ENCODE measurements at places on chromosomes 5 and 9. TPM values are rescaled to one million over a fixed set of nuclear protein-coding genes. Genes with fewer than 3 reads are reported as not detected.

- DNase-seq, result no peak
- no peaks in the 10 kb centered on the region for H3K27me3 ChIP-seq
- H3K27ac ChIP-seq, result no peak overlapping the region
- H3K36me3 ChIP-seq, result no peaks in the 10 kb centered on the region
- no peaks in the 10 kb centered on the region for H3K4me1 ChIP-seq
Observed at GRCh38 chr5:4013106-4013898, 417.7 kb downstream of the IRX1 start.

GRCh38 chr5:170161069-170161468, 55.4 kb downstream of the FOXI1 start:
- no peaks in the 10 kb centered on the region for H3K27me3 ChIP-seq
- no peak for DNase-seq
- no peaks in the 10 kb centered on the region for H3K36me3 ChIP-seq
- no peak overlapping the region for H3K27ac ChIP-seq
- no peak overlapping the region for H3K4me3 ChIP-seq

DNA sequence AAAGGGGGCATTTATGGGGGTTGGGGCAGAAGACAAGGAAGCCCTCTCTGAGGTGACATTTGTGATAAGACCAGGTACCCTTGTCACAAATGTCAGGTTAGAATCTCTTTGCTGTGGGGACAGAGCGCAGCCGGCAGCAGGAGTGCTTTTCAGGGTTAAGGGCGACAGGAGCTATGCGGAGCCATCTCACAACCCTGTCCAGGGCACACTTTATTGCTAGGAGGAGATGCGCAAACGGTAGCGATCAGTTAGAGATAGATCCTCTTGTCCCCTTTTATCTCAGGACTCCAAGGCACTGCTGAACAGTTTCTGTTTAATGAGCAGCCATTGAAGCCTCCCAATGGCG, 438 bp upstream of the LAMC3 start:
- peak overlapping the region; percentile 56 for H3K4me3 ChIP-seq
- no peak overlapping the region for H3K27ac ChIP-seq
- DNase-seq, result no peak

KIF27 gene
- total RNA-seq, result 3.9 TPM

DNA sequence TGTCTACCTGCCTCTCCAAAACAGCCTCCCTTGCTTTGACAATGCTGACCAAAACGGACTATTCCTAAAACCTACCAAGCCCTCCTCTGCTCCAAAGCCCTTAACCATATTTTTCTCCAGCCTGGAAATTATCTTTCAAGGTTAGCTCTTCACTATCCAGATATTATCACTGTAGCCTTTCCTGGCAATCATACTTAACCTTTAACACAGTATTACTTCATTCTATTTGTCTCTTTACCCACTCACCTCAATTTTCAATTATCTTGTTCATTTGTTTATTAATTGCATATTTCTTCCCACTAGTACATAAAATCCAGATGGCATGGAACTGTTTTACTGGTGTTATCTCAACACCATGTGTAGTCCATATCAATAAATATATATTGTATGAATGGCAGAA, 7.5 kb downstream of the SLCO4C1 start:
- H3K4me1 ChIP-seq, result peaks cover 9% of the 10 kb centered on the region
- H3K4me3 ChIP-seq, result no peak overlapping the region
- no peaks in the 10 kb centered on the region for H3K27me3 ChIP-seq
- H3K36me3 ChIP-seq, result no peaks in the 10 kb centered on the region
- no peak for DNase-seq

DNA sequence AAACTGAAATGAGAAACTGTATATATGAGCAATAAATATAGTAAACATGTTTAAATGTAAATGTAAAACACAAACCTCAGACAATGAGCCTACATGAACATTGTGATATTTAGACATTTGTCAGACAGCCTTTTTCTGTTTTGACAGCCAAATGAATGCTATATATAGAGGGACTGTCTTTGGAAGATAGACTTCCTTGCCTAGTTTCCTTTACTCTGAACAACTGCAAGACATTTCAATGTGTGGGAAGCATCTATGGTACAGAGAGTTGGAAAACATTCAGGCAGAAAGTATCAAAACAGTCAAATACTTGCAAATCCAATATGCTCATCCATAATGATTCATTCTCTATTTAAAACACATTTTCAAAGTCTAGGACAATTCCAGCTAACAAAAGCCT, 31.7 kb upstream of the TUSC1 start:
- H3K4me3 ChIP-seq, result no peak overlapping the region
- H3K27ac ChIP-seq, result no peak overlapping the region
- H3K4me1 ChIP-seq, result no peaks in the 10 kb centered on the region
- DNase-seq, result no peak

GRCh38 chr9:100725371-100725770, 147.5 kb downstream of the CAVIN4 start:
- H3K4me1 ChIP-seq, result peaks cover 8% of the 10 kb centered on the region
- no peak overlapping the region for H3K4me3 ChIP-seq
- no peak for DNase-seq
- H3K27me3 ChIP-seq, result no peaks in the 10 kb centered on the region

All from GM23338 (cell line).